Motor neuron (in vitro differentiated cells): ENCODE measurements at places on chromosomes 6 and 20. TPM values are rescaled to one million over a fixed set of nuclear protein-coding genes. Genes with fewer than 3 reads are reported as not detected.

PBOV1 gene
- 0.41 and 0.59 TPM in 2 replicates for total RNA-seq

LTA gene
- total RNA-seq = 0.32 and 0.36 TPM in 2 replicates

GRCh38 chr6:128024969-128025368 lies 124.1 kb upstream of the THEMIS start:
- no peak for ATAC-seq

DNA sequence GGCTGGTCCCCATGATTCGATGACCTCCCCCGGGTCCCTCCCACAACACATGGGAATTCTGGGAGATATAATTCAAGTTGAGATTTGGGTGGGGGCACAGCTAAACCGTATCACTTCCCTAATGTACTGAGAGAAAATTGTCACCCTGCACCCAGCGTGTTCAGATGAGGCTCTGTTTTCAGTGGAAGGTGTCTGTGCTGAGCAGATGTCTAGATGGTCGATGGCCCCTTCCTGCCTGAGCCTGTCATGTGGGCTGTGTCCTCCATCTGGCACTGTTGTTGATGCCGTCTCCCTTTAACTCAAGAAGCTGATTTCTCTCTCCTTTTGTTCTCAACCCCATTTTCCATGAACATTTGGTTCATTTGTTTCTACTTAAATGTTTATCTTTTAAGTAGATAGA lies 37.0 kb downstream of the TMEM181 start:
- no peak for ATAC-seq

DNA sequence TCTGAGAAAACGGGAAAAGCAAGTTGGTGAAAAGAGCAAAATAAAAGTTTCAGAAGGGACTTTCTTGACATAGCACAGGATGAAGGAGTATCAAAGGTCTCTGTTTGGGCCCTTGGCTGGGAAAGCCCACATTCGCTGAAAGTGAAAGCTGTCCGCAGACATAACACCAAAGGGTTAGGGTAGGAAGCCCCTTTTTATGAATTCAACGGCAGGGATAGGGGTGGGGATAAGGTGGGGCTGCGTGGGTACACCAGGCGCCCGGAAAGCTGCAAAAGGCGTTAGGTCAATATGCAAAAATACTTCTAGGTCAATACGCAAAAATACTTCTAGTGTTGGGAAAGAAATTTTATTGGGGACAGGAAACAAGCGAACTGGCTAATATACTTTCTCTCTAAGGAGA lies 135.1 kb downstream of the OR2B2 start:
- no peak for ATAC-seq
